ENCODE measurements at places on chromosomes 7 and 10.

DNA sequence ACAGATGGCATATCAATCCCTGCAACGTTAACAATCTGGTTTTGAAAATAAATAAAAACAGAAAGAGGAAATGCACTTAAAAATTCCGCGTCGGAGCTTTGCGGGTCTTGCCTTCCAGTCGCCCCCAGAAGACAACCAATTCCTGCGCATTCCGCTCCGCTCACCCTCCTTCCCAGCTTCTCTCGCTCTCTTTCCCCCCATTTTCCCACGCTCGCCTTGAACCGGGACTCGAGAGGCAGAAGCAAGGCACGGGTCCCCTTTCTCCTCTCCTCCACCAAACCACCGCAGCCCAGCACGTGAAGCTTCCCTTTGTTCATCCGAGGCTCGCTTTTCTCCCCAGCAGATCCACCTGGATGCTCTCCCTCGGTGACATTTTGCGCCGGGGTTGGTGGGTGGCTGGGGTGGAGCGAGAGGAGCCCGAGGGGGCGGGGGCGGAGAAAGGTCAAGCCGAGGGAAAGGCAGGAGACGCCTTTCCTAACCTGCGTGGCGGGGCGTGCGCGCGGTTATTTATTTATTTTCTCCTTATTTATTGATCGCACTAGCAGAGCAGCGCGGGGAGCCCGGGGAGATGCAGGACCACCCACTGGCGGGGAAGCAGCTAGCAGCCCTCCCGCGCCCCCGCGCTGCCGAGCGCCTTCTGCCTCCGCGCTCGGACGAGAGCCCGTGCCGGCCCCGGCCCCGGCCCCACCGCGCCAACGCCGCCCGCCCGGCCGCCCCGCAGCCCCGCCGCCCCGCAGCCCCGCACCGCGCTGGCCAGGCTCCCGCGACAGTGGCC is at the start of gene KCND2:
TSS of gene KCND2 (plus strand) at position 475 of the 775 bp plus-strand sequence.
- DNase-seq = peak; percentile 50

GRCh38 chr10:71857934-71858890 is 7.2 kb upstream of the PSAP start:
- DNase-seq = no peak

DNA sequence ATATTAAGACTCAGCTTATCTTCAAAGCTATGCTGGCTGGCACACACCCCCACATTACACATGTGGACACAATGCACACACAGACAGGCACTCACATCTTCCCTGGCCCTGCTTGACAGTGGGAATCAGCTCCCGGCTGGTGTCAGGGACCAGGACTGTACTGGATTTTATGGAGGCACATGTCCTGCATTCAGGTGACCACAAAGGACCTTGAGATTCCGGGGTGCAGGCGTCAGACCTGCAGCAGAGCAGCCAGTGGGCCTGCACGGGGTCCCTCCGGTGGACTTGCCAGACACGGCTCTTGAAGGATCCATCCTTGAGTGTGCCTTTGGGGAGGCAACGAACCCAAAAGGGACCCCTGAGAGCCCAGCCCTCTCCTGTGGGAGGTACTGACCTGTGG is 1.9 kb downstream of the CNPY1 start:
- DNase-seq = no peak

DNA sequence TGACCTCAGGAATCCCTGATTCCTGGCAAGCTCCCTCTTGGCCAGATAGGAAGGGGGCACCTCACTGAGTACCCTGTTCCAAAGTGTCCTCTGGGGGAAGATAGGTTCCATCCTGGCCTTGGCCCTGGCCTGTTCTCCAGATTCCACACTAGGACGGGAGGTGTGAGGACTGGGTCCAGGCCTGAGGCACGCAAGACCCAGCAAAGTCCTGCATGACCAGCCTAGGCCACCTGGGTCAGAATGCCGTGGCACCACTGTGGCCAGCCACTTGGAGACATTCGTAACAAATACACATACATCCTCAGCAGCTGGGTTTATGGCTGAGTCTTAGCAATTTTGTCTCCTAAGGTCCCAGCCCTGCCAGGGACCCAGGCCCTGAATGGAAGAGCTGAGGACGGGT is 23.3 kb upstream of the TLX1 start:
- no peak for DNase-seq

- no peak for DNase-seq
Observed at GRCh38 chr10:131082991-131083481, 228.5 kb downstream of the TCERG1L start.

- DNase-seq = peak; percentile 22
Observed at GRCh38 chr7:93944673-93945072, 23.1 kb downstream of the GNG11 start.

DNA sequence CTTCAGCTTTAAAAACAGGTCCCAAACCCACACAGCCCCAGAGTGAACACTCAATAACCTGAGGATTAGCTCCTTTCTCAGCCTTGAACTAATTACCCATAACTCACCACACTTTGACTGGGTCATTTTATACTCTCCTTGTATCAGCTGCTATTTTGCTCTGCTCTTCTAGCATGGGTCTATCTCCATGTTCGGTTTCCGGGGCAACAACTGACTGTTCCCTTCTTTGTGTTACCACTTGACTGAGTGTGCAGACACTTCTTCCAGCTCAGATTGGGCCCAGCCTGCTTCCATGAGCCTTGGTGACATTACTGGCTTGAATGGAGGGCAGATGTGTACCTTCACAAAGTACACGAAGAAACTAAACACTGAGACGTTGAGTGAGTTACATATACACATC is 31.5 kb upstream of the PRPS1L1 start:
- no peak for DNase-seq

DNA sequence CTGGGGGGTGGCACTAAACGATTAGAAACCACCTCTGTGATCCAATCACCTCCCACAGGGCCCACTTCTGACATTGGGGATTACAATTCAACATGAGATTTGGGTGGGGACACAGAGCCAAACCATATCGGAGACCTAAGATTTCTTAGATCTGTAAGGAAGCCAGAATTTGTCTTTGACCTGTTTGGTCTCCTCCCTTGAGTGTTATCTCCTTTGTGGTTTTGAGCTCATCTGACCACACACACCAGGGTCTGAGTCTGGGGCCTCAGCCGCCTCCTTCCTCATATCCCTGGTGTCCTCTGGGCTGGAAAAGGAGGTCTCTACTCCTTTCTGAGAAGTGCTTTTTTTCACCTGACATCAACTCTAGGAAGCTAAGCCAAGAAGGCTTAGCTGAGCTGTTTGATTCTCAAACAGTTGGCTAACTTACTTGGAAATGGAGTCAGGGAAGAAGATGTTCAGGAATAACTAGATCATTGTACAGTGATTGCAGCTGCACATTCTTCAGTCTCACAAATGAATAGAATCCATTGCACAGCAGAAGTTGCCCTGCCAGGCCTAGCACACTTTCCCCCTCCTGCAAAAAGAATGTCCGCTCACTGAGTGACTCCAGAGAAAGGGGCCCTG is 167.4 kb downstream of the ARHGAP21 start:
- DNase-seq = no peak

GRCh38 chr7:7486362-7486761 is 49.3 kb downstream of the COL28A1 start:
- DNase-seq = no peak

- no peak for DNase-seq
Observed at GRCh38 chr7:13201628-13202027, 514.2 kb downstream of the ARL4A start.

DNA sequence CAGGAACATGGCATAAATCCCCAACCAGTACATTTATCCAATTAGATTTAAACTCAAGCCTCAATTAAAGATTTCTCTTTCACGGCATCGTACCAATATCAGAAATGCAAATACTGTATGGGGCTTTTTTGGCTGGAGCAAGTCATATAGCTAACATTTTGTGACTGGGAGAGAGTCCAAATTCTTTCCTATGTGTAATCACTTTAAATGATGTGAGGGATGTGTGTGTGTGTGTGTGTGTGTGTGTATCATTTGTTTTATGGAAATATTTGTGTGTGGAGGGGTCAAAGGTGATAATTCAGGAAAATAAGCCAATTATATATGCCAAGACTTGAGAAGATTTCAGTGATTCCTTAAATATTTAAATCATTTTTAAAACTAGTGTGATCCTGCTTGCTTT is 196.6 kb downstream of the TRIL start:
- no peak for DNase-seq

- DNase-seq = peak; percentile 51
Observed at GRCh38 chr10:77230194-77230593, 407.4 kb downstream of the KCNMA1 start.

DNA sequence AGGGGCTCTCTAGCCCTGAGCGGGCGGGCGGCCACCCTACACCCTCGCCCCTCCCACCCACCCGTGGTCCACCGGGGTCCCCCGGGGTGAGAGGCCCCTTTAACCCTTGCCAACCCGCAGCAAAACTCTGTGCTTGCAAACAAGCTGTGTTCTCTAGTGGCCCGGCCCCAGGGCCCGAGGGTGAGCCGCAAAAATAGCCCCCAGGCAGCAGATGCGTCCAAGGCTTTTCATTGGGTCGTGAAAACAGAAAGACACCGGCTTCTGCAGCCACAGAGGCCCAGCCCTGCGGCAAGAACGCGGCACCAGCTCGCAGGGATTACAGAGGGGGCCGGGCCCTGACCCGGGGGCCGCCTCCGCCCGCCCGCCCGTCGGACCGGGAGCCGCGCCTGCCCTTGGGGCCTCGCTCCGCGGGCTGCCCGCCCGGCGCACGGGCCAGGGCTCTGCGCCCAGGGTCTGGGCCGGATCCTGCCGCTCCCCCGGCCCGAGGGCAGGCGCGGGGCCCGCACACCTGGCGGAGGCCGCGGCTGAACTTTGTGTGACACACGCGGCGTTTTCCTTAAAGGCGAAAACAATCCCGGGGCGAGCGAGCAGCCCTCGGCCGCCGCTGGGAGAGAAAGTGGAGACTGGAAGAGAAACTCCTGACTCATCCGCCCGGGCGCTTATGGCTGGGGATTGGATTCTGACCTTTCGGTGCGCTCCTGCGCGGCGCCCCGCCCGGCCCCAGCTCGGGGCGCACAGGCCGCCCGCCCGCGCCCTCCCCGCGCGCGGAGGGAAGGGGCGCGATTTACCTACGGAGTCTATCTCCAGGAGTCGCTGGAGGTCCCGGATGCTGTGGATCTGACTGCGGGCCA is 2.8 kb downstream of the PDGFA start:
- peak; percentile 84 for DNase-seq

DNA sequence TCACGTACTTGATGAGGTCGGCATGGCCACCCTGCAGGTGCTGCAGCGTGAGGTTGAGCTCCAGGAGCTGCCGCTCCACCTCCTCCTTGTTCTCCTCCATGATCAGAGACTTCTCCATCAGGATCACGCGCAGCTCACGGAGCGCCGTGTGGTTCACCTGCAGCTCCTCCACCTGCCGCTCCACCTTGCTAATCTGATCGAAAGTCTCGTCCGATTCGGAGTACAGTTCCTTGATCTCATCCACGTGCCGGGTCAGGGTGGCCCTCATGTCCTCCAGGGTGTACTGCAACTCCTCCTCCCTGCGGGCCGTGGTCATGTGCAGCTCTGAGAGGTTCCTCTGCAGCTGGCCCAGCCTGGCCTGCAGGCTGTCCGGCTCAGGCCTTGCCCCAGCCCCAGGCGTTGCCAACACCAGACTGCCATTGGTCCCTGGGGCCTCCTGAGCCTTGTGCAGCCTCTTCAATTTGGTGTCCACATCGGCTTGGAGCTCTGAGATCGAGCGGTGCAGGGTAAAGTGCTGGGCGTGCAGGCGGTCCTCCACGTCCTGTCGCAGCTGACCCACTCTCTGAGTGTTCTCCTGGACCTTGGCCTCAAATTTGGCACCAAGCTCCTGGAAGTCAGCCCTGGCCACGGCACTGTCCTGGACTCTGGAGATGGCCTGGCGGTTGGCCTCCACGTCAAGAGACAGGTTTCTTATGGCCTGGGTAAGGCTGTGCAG is 13.9 kb downstream of the MMRN2 start:
- DNase-seq = no peak

DNA sequence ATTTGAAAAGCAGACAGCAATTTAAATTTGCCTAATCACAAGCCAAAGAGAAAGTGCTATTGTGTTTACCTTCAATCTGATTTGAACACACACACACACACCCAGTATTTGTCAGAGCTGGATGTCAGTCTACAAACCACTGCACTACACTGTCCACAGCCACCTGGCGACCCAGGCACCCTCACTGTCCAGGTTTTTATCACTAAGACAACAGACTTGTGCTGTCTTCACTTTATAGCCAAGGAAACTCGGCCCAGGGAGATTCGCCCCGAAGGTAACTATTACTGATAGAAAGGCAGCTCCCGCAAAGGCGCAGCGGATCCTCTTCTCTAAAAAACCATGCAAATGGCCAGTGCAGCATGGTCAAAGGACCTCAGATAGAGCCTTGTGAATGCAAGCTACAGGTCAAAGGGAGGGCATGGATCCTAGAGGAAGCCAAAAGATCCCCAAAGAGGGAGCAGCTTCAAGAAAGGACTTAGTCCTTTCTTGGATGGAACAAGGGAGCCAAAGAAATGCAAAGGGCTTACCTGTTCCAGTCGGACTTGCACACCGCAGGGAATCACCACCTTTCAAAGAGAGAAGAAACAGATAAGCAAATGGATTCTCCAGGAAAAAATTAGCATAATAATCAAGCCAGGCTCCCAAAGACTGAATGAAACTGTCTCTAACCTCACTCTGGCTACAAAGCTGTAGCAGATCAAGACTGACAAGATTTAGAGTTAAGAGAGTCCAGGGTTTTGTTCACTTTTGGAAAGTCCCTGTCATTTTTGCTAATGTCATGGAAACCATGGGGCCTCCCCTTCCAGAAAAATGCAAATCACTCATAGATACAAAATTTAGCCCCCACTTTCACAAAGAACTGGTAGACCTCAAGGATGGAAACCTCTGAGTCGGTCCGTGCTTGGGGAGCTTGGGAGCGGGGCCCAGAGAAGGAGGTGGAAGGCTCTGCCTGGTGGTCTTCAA is 101.1 kb downstream of the TNS3 start:
- no peak for DNase-seq

DNA sequence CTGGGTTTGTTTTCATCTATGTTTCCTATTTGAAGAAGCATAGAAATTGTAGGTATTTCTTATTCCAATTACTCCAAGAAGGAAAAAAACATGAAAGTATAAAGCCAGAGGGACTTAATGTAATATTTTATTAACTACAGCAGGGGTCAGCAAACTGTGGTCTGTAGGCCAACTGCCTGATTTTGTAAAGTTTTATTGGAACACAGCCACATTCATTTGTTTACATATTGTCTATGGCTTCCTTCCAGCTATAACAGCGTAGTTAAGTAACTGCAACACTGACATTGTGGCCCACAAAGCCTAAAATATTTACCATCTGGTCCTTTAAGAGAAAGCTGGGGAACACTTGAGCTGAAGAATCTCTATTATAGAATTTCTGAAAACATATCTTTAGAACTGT is 306.2 kb downstream of the BICC1 start:
- DNase-seq = no peak

DNA sequence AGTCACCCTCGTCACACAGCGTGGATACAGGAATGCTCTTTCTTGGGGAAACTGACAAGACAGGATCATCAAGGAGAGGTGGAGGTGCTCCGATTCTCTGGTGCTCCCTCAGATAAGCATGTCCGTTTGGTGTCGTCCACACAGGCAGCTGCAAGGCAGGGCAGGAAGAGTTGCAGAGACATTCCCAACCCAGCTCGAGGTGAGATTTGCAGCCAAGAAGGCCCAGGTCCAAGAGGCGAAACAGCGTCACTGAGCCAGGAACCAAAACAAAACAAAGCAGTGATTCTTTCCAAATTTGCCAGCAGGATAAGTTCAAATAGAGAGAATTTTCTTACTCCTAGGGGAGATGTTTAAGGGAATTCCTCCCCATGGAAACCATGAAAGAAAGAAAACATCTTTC is 386.5 kb upstream of the PFKP start:
- DNase-seq = no peak
